ENCODE measurements at places on chromosomes 6 and 20. TPM values are rescaled to one million over a fixed set of nuclear protein-coding genes. Genes with fewer than 3 reads are reported as not detected.

DNA sequence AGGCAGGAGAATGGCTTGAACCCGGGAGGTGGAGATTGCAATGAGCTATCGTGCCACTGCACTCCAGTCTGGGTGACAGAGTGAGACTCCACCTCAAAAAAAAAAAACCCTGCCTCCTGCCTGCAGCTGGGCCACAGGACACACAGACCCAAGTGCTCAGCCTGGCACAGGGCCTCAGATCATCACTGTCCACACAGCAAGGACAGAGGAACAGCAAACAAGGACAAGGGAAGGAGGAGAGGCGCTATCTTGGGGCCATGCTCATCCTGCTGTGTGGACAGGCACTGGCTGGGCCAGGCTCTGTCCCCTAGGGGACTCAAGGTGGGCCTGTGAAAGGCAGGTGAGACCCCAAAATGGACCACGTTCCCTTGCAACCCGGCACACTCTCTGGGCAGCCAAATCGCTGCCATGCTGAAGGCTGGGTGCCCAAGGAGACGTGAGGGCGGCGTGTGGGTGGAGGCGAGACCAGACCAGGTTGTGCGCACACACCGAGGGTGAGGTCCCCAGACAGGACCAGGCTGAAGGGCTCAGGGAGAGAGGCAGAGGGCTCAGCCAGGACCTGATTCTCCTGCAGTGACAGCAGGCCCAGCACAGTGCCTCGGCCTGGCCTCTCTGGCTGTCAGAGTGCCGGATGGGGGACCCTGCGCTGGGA is 9.1 kb downstream of the UCKL1 start:
- H3K27ac ChIP-seq = peak overlapping the region; percentile 32
- H3K4me1 ChIP-seq = peaks cover 52% of the 10 kb centered on the region
- DNase-seq = peak; percentile 85
- H3K4me3 ChIP-seq = no peak overlapping the region

DNA sequence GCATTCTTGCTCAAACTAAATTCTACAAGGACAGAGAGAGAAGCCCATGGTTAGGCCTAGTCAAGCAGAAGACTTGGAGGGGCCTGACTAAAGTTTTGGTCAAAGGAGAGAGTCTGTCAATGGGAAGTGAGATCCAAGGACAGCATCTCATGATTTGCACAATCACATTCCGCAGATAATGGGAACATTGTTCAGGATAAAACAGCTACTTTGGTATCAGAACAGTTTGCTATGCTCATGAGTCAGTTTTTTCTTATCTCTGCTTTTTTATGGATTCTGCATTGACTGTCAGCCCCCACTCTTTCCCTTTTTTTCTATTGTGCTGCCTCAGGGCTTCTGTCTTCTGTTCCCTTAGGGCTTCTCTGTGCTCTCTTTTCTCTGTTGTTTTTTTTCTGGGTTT is 28.6 kb downstream of the AKAP7 start:
- H3K36me3 ChIP-seq = no peaks in the 10 kb centered on the region
- H3K4me1 ChIP-seq = peaks cover 48% of the 10 kb centered on the region
- no peak overlapping the region for H3K4me3 ChIP-seq
- no peak for DNase-seq
- H3K27me3 ChIP-seq = no peaks in the 10 kb centered on the region

DNA sequence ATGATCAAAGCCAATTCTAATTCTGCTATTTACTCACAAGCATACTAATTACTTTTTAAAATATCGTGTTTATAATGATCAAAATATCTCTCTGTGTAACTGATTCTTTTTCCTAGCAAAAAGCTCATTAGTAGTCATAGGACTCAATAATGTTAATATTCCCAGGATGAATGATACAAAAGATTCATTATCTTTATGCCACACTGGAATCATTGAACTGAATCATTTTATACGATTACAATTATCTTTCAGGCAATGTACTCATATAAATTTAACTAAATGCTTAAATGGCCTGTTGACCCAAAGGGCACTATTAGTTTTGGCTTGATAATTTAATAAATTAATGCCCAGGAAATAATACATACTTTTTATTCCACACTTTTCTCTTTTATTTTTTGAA is 96.3 kb downstream of the EYS start:
- H3K4me1 ChIP-seq = no peaks in the 10 kb centered on the region
- no peak for DNase-seq
- no peaks in the 10 kb centered on the region for H3K36me3 ChIP-seq
- H3K4me3 ChIP-seq = no peak overlapping the region

GRCh38 chr6:81842254-81842653 is 89.8 kb upstream of the TENT5A start:
- no peaks in the 10 kb centered on the region for H3K27me3 ChIP-seq
- DNase-seq = no peak
- peaks cover 17% of the 10 kb centered on the region for H3K4me1 ChIP-seq
- H3K4me3 ChIP-seq = no peak overlapping the region
- H3K27ac ChIP-seq = no peak overlapping the region
- no peaks in the 10 kb centered on the region for H3K36me3 ChIP-seq

The EYS gene
- not detected for total RNA-seq

The TRIM10 gene
- total RNA-seq = not detected

- no peak overlapping the region for H3K4me3 ChIP-seq
- no peaks in the 10 kb centered on the region for H3K36me3 ChIP-seq
- no peaks in the 10 kb centered on the region for H3K27me3 ChIP-seq
- no peak for DNase-seq
- H3K27ac ChIP-seq = no peak overlapping the region
Observed at GRCh38 chr6:106516616-106517015, 112.7 kb downstream of the RTN4IP1 start.

- H3K4me1 ChIP-seq = no peaks in the 10 kb centered on the region
- no peak for DNase-seq
- H3K36me3 ChIP-seq = no peaks in the 10 kb centered on the region
- H3K27ac ChIP-seq = no peak overlapping the region
Observed at GRCh38 chr6:20447157-20447556, 45.5 kb downstream of the E2F3 start.

DNA sequence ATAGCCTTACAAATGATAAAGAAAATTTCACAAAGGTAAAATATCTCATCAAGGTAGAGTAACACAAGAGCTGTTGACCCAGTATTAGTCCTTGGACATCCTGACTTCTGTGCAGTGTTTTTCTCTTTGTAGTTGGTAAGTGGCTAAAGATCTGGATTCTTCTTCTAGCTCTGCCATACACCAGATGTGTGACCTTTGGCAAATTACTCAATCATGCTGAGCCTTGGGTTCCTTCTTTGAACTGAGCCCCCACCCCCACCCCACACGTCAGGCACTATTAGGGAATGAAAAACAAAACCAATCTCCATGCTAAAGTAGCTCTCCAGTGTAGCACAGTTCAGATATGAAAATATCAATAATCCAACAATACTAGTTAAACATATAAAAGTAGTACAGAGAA is 15.1 kb upstream of the TRIM39 start:
- no peak overlapping the region for H3K4me3 ChIP-seq
- no peak overlapping the region for H3K27ac ChIP-seq

The SPTLC3 gene
- total RNA-seq = 12.7 TPM

The ZC2HC1B gene
- not detected for total RNA-seq

DNA sequence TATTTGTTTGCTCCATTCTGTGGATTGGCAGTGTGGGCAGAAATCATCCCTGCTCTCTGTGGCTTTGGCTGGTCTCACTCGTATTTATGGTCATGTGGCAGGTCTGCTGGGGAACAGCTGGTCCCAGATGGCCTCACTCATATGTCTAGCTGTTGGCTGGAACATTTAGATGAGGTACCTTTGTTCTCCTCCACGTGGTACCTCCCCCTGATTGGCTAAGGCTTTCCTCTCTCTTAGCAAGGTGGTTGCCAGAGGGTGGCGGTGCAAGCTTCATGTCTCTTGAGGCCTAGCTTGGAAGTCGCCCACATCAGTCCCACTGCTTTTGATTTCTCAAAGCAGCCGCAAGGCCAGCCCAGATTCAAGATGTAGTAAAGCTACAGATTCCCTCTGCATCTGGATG is 348.5 kb upstream of the BTBD3 start:
- H3K27me3 ChIP-seq = no peaks in the 10 kb centered on the region
- no peak overlapping the region for H3K27ac ChIP-seq
- H3K4me1 ChIP-seq = no peaks in the 10 kb centered on the region
- H3K4me3 ChIP-seq = no peak overlapping the region

DNA sequence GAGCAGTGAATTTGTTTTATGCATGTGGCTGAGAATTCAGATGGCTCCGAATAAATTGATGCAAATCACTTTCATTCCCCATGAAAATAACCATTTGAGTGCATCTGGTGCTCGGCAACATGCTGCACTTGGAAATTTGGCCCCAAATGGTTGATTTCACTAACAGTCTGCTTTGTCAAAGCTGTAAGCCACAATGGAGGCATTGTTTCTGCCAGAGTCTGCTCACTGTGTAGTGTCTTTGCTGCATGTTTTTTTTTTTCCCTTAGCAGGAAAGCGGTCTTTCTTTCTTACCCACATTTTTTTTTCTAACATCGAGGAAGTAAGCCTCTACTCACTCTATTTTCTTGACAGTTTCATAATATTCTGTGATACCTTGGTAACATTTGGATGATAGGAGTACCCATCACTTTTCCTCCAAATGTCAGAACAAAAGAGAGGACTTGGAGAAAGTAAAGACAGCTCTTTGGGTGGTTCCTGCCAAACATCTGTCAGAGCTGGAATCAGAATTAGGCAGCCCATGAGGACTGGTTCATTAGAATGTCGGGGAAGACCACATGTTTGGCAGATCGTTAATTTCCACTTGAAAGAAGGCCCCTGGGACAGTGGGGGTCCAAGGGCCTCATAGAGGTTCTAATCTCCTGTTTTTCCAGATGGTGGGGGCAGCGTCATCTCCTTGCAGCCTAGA is 149.5 kb downstream of the DOK5 start:
- H3K36me3 ChIP-seq = no peaks in the 10 kb centered on the region
- H3K27me3 ChIP-seq = no peaks in the 10 kb centered on the region
- no peaks in the 10 kb centered on the region for H3K4me1 ChIP-seq
- H3K4me3 ChIP-seq = no peak overlapping the region

Data from adrenal gland (tissue), 19 donors.